ENCODE measurements at places on chromosomes 12 and 14.

DNA sequence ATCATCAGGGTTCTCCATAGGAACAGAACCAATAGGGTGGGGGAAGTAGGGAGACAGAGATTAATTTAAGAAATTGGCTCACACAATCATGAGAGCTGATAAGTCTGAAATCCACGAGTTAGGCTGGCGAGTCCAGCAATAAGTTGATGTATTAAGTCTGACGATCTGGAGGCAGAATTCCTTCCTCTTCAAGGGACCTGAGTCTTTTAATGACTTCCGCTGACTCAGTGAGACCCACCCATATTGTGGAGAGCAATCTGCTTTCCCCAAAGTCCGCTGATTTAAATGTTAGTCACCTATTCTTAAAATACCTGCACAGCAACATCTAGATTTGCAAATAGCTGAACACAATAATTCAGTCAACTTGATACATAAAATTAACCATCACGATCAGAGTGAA lies 97.8 kb downstream of the SPTSSA start:
- no peak for DNase-seq

DNA sequence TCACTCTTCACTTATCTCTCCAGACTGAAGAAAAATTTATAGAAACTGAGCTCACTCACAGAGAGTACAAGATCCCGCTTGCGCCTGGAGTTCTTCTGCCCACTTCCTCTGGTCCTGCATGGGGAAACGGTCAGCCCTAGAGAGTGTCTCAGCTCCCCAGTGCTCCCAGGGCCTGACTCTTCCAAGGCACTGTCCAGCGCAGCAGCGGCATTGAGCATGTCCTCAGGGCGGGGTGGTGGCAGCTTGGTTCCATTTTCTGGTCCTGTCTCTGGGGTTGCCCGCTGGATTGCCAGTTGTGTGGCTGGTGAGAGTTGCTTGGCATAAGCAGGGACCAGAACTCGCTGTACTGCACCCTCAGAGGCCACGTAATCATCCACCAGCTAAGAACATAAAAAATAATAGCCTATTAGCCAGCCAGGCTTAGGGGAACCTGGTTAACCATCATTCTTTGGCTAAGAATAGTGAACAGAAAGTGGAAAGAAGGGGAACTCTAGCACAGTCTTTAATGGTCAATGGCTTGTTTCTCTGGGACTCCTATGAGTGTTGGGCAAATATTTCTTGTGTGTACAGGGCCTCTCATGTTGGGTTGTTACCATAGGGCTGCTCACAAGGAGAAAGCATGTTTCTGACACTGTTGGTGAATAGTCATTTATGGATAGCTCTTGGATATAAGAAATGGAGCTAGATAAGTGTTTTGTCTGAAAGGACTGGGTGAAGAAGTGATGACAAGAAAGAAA lies 13.7 kb upstream of the AJUBA start:
- no peak for DNase-seq

DNA sequence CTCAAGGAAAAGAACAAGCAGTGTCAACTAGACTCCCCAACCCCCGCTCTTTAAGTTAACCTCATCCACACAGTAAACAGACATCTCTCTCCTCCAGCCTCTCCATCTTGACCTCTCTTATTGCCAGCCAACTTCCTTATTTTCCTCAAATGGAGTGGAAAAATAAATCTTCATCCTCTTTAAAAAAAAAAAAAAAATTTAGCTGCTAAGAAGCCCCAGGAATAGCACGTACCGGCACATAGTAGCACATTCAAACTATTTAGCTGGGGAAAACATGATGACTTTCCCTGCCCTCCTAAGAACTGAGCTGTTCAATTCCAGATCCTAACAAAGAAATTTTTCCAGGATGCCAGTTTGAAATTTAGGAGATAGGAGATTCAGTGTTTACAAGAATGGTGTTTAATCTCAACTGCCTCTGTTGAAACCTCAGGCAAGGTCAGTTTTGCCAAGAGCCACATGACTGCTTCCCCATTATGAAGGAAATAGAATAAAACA lies 90.8 kb downstream of the EPS8 start:
- no peak for DNase-seq

DNA sequence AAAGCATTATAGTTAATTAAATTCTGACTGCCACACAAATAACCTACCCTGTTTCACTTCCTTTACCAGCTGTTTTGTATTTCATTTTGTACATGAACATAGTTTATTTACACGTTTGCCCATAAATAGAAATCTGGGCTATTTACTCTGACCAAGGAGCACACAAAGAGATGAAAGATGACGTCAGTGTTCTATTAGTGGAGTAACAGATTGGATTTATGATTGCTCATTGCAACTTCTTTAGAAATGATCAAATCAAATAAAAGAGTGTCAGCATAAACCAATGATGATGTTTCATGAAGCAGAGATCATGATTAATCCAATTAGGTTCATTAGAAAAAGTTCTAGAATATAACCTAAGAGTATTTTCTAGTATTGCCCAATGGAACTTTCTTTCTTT lies 12.0 kb upstream of the RTL1 start:
- no peak for DNase-seq

- no peak for DNase-seq
These were observed 444.1 kb downstream of the IPO8 start for GRCh38 chr12:30251546-30251945.

All from NCI-H446 treated with DMSO at 0.1 percent for 48 hours (cell line).